ENCODE measurements at places on chromosomes 1 and 21. TPM values are rescaled to one million over a fixed set of nuclear protein-coding genes. Genes with fewer than 3 reads are reported as not detected.

WDR64 gene
- total RNA-seq: not detected

CFAP141 gene
- total RNA-seq: not detected

SIPA1L2 gene
- 10.8 TPM for total RNA-seq

RXRG gene
- not detected for total RNA-seq

ARHGEF10L gene
- total RNA-seq: not detected

SELENON gene
- 34.9 TPM for total RNA-seq

All from activated naive CD4-positive, alpha-beta T cell treated with anti-CD3 and anti-CD28 coated beads, Interleukin-2, amount 50 U/mL, for 72 hours (primary cell).